ENCODE measurements at places on chromosomes 6 and 20. TPM values are rescaled to one million over a fixed set of nuclear protein-coding genes. Genes with fewer than 3 reads are reported as not detected.

The MAP3K5 gene
- 1.7 TPM for total RNA-seq

The ADGRF5 gene
- 0.11 TPM for total RNA-seq

The FAM83B gene
- total RNA-seq: 3.9 TPM

The HLA-DOB gene
- 0.46 TPM for total RNA-seq

The EPB41L2 gene
- total RNA-seq: 106 TPM

The PTPRT gene
- 1.1 TPM for total RNA-seq

The MROH8 gene
- total RNA-seq: 0.89 TPM

The ALDH5A1 gene
- 5.1 TPM for total RNA-seq

The NKAPL gene
- total RNA-seq: 0.41 TPM

The TINAG gene
- not detected for total RNA-seq

The EFCAB8 gene
- 0.55 TPM for total RNA-seq

The MCCD1 gene
- total RNA-seq: not detected

The PCMT1 gene
- 90.7 TPM for total RNA-seq

The CTCFL gene
- 0.70 TPM for total RNA-seq

The MEP1A gene
- total RNA-seq: 0.09 TPM

The SIRPB2 gene
- total RNA-seq: not detected

The GFOD1 gene
- 5.8 TPM for total RNA-seq

The ERVFRD-1 gene
- total RNA-seq: not detected

The LCA5 gene
- 3.6 TPM for total RNA-seq

The EYS gene
- 0.18 TPM for total RNA-seq

The MACROD2 gene
- 3.5 TPM for total RNA-seq

The GHRH gene
- total RNA-seq: not detected

The METTL24 gene
- 0.21 TPM for total RNA-seq

The SPDEF gene
- total RNA-seq: 0.72 TPM

The LRFN2 gene
- total RNA-seq: 1.3 TPM

The SSTR4 gene
- total RNA-seq: not detected

The CD2AP gene
- 62.3 TPM for total RNA-seq
